ENCODE measurements at places on chromosomes 5 and 9.
A peak's percentile ranks its signal among the peaks of the same experiment; 100 is the strongest.

GRCh38 chr9:84394036-84394435 is 53.5 kb upstream of the SLC28A3 start:
- no peak for DNase-seq

DNA sequence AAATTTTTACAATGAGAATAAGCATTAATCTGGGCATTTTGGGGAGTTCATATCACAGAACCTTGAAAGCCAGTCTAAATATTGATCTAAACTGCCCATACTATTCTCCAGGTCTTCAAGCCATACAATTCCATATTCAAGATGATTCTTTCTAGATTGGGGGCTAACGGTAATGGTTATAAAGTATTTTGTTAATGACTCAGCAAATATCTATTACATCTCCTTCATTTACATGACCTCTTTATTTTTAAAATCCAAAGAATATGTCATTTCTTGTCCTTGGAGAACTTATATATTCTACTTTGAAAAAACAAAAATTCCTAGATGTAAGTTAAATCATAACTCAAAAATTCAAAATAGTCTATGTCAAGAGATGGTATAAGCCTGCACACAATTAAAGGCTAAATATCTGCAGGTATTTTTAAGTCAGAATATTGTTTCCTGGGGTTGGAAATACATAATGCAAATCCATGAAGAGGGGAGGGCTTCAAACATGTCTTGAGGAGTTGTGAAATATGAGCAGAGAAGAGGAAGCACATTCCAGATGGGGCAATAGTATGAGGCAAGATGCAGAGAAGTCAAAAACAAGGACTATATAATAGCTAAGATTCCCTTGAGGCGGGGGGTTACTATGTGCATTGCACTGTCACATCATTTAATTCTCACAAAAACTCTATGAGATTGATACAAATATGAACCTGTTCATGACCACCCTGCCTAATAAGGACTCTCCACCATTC is 526.4 kb downstream of the NR2F1-AS1 start:
- no peak for DNase-seq

DNA sequence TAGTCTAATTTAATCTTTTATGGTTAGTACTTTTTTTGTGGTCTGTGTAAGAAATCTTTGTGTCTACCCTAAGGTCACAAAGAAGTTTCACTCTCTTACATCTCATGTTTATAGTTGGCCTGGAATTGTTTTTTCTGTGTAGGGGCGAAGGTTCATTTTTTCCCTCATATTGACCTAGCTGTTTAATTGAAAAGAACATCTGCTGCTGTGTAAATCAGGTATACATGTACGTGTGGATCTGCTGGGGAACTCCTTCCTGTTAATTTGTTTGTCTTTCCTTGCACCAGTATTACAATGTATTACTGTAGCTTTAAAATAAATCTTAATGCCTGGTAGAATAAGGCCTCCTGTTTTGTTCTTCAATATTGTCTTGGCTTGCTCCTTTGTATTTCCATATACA is 37.8 kb downstream of the EXOSC2 start:
- DNase-seq = peak; percentile 9

- no peak for DNase-seq
These were observed 290.1 kb upstream of the PTGER4 start for GRCh38 chr5:40389591-40389990.

- DNase-seq = no peak
These were observed 243.0 kb downstream of the PSAT1 start for GRCh38 chr9:78539904-78540303.

DNA sequence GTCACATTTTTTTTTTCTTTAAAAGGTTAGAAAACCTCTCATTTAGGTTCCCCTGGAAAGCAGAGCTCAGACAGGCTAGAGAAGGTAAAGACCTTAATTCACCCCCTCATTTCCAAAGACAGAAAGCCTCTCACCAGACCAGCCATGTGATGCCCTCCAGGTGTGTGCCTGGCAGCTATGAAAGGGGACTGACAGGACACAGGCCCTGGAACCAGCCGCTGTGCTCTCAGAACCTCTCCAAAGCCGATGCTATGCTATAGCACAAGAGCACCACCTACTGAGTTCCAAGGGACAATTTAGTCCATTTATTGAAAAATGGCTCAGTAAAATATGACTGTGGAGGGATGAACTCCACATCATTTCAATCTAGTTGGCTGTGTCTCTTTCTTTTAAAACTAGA is 48.8 kb downstream of the FANCC start:
- DNase-seq = peak; percentile 74

DNA sequence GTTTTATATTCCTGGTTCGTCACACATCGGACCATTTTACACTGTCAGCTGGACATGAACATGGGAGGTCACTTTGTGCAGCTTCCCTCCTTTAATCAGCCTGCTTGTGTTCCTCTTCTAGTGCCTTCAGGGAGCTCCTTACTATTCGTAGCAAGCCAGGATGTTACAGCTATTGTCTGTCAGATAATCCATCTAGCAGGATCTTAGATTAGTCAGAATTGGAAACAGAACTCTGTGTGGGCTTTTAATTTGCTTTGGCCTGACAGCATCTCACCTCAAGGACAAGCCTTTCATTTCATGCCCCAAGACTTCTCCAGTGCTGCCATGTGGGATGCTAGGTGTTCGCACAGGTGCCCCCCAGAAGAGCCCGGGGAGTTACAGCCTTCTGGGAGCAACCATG is 30.2 kb upstream of the EPB41L4B start:
- DNase-seq = no peak

GRCh38 chr9:70581955-70582350 is 167.5 kb upstream of the KLF9 start:
- no peak for DNase-seq

GRCh38 chr5:73908395-73908794 is 282.4 kb downstream of the ARHGEF28 start:
- peak; percentile 70 for DNase-seq

- DNase-seq = peak; percentile 23
These were observed 194.4 kb downstream of the TAF11L14 start for GRCh38 chr5:17828681-17829080.

GRCh38 chr5:21810737-21811316 is 1042.3 kb downstream of the CDH12 start:
- peak; percentile 53 for DNase-seq

- DNase-seq = no peak
These were observed 185.2 kb downstream of the GADD45G start for GRCh38 chr9:89789922-89790510.

GRCh38 chr9:94811074-94811473 is 84.6 kb downstream of the AOPEP start:
- no peak for DNase-seq

GRCh38 chr5:142569905-142570304 is 116.0 kb downstream of the FGF1 start:
- no peak for DNase-seq

DNA sequence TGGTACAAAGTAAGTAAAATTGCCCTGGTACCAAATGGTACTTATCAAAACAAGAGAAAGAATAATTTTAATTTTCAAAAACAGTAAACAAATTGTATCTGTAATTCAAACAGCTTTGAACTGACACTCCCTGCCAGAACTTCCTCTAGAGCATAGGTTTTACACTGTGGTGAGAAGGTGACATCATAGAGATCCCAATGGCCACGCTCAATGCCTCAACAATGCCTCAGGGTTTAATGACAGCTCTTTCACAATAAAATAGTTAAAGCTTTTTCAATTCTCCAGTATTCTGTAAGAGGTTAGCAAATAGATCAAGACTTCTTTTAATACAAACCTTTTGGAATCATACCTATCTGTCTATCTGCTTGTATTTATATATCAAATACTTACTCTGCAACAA is 437.1 kb downstream of the PRR16 start:
- DNase-seq = peak; percentile 3

DNA sequence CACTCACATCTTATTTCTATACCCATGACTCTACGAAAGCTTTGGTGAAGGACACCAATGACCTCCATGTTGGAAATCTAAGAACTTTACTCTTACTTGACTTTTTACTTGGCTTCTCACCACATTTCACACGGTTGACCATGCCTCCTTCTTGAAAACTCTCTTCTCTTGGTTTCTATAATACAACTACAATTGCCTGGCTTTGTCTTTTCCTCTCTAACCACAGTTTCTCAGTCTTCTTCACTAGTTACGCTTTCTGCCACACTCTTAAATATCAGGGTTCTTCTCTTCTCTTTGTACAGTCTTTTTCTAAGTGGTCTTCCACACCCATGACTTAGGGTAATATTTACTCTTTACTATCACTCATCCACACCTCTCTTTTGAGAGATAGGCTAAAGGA is 2079.8 kb upstream of the WWC1 start:
- DNase-seq = no peak

DNA sequence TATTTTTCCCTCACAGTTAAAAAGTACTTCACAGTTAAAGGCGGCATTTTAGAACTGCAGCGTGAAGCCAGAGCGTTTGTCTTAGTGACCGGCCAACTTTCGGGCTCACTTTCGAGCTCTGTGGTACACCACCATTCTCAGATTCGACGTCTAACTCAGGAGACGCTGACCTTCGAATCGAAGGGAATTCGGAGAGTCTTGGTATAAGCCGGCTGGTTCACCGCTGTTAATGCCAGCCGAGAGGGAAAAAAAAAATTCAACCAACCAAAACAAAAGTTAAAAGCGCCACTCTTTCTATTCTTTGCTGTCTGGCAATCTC is 544 bp upstream of the SNX24 start:
- no peak for DNase-seq

DNA sequence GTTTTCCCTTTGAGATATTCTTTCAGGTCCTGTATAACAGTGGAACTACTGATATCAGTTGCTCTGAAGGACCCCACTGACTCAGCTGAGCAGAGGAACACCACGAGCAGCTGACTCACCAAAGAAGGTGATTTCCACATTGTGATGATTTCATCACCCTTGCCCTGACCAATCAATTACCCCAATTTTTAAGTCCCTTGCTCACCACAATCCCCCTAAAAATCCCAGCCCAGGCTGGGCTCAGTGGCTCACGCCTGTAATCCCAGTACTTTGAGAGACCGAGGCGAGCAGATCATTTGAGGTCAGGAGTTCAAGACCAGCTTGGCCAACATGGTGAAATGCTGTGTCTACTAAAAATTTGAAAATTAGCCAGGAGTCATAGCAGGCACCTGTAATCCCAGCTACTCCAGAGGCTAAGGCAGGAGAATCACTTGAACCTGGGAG is 125.3 kb upstream of the ABCA1 start:
- no peak for DNase-seq

DNA sequence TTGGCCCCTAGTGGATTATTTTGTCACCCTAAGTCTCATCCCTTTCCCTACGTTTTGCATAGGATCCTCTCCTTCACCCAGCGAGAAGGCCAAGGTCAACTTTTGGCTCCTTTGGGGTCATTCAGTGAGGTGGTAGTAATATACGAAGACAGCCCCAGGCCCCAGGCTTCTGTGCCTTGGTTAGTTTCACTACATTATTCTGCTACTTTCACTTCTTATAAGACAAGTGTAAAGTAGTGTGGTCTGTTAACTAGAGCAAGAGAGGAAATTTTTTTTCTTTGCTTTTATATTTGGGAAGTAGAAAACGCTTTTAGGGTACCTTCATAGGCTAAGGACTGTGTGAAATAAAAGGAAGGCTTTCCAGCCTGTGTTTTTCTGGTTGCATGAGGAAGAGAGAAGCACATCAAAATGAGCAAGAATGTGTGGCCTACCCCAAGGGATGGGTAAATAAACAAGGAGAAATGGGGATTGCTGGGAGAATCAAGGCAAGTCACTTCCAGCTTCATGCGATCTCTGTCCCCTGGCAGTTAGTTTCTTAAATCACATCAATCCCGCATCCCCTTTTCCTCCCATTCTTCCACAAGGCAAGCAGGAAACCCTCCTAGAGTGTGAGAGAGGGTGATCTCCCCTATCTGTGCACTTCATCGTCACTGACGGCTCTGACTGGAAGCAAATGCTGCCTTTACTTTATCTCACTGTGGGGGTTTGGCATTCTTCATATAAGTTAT is 677.0 kb upstream of the WWC1 start:
- no peak for DNase-seq

GRCh38 chr5:176737746-176738636 is 72.4 kb upstream of the UNC5A start:
- DNase-seq = no peak

GRCh38 chr9:419571-420171 is 205.0 kb downstream of the DOCK8 start:
- DNase-seq = peak; percentile 59

GRCh38 chr9:75046725-75047345 is 18.7 kb upstream of the CARNMT1 start:
- DNase-seq = no peak

DNA sequence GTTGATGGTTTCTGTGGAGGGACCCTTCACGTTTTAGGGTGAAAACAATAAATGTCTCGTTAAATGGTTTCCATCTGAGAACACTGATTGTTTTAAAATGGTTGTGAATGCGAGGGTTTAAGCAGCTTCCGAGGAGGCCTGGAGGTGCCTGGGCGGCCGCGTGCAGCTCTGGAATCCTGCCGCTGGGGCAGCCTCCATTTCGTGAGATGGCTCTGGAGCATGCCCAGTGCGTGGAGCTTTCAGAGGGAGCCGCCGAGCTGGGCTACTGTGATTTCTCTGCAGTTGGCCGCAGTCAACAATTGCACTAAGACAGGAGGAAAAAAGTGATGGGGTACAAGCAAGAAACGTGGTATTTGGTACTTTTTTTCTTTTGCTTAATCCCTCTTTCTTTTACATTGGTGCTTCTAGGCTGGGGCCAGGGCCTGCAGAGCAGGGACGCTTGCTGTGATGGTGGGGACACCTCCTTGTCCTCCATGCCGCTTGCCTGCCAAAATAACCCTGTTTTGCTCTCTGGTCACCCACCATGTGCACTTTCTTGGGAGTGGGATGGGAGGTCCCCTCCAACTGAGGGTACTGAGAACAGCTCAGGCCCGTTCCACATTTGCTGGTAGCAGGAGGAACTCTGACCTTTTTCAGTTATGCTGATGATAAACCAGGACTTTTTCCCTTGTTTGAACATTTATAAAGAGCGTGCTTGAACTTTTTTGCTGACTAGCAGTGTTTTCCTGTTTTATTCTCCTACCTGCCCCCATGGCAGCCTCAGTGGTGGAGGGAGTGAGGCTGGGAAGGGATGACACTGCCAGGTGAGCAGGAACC is 47.1 kb downstream of the EHMT1 start:
- DNase-seq = peak; percentile 38

GRCh38 chr5:167952278-167952995 is 339.0 kb upstream of the WWC1 start:
- no peak for DNase-seq

DNA sequence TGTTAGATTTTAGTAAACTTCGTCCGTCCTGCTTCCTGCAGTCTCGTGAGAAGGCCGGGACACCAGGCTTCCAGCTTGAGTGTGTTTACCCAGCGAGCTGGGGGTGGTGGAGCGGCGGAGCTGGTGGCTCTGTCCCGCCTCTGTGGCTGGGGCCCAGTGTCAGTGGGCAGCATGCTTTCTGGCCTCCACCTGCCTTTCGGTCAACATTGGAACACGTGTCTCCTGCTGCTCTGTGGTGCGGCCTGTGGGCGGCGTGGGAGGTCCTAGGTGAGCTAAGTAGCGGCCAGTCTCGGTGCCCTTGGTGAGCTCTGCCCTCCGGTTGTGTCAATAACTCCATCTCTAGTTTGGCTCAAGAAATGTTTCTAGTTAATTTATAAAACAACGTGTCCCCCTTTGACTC is 125.9 kb downstream of the GADD45G start:
- DNase-seq = no peak

GRCh38 chr9:84668196-84669012 is 1.1 kb upstream of the NTRK2 start:
- DNase-seq = peak; percentile 91

- no peak for DNase-seq
These were observed 212.5 kb downstream of the TMC1 start for GRCh38 chr9:72733895-72734294.

- no peak for DNase-seq
These were observed 10.5 kb upstream of the ARAP3 start for GRCh38 chr5:141692533-141692888.

GRCh38 chr5:172149073-172149472 is 39.0 kb downstream of the STK10 start:
- no peak for DNase-seq

All from tongue (tissue), 3 donors.